ENCODE measurements at places on chromosomes 5 and 9. TPM values are rescaled to one million over a fixed set of nuclear protein-coding genes. Genes with fewer than 3 reads are reported as not detected.

DNA sequence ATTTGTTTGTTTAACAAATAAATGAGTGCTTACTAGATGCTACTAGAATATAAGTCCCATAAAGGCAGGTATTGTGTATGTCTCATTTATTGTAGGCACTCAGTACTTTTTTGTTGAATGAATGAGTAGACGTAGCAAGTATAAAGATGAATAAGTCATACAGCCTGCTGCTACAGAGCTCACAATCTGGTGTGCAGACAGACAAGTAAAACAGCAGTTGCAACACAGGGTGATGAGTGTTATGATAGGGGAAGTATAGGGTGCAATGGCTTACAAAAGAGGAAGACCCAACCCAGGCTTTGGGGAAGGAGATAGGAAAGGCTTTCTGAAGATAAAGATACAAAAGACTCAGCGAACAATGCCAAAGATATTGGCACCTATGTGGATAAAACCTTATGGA is 47.7 kb downstream of the SH3RF2 start:
- no peak for DNase-seq

DNA sequence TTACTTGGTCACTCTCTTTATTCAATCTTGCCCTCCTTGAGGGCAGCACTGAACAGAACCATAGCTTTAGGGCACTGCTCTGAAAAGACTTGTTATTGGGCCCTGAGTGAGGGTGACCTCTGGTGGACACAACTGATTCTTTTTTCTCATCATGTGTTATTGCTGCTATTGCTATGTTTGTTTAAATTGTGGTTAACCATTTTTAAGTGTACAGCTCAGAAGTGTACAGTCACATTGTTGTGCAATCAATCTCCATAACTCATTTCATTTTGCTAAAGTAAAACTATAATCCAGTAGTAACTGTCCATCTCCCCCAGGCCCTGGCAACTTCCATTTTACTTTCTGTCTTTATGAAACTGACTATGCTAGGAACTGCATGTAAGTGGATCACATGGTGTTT is 351.1 kb upstream of the RIOK2 start:
- peak; percentile 28 for DNase-seq

DNA sequence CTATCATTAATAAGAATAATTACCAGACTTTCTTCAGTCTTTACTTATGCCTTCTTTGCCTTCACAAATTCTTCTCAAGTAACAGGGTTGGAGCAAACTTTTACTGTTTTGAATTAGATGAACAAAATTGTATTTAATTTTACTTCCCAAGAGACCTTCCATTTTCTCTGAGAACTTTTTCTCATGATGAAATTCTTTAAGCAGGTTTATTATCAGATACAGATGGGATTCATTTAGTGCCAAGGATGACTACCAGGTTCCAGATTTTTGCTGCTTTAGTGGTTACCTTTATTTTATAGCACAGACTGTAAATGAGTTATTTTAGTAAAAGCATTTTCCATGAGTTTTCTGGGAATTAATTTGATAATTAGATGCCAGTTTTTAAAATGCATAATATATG is 125.1 kb downstream of the GDNF start:
- DNase-seq: no peak

- DNase-seq: no peak
These were observed 120.4 kb upstream of the SPRY4 start for GRCh38 chr5:142445266-142445665.

GRCh38 chr9:123571240-123571639 is 215.2 kb downstream of the CRB2 start:
- DNase-seq: no peak

Gene FOXD4
- total RNA-seq: not detected

Gene MRNIP
- total RNA-seq: 19.8 TPM
